Astrocyte of the spinal cord (primary cell): ENCODE measurements at places on chromosomes 4 and X.

- DNase-seq: no peak
These were observed 954.3 kb downstream of the PCDH7 start for GRCh38 chr4:31674313-31674947.

DNA sequence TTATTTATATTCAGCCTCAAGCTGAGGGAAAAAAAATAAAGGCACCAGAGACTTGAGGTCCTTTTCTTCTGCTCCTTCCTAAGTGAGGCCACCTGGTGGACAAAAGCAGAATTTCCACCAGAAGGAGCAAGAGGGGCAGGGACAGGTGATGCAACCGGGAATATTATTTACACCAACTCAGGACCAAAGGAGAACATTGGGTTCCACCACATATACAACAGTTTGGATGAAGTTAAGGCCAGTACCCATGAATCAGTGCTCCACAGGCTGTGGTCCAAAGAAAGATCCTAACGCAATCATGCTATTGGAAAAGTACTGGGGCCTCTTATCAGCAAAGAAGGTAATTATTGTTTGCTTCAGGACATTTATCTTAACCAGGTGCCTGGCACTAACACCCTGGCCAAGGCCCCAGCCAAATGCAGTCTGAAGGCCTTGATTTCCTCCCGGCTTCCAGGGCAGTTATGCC lies 57.4 kb downstream of the TSC22D3 start:
- peak; percentile 84 for DNase-seq

- no peak for DNase-seq
These were observed 89.0 kb downstream of the NAF1 start for GRCh38 chr4:163077680-163078079.

- no peak for DNase-seq
These were observed 40.4 kb upstream of the INTS6L start for GRCh38 chrX:135480076-135480475.

- peak; percentile 64 for DNase-seq
These were observed 3.1 kb upstream of the GRPEL1 start for GRCh38 chr4:7070729-7071511.

DNA sequence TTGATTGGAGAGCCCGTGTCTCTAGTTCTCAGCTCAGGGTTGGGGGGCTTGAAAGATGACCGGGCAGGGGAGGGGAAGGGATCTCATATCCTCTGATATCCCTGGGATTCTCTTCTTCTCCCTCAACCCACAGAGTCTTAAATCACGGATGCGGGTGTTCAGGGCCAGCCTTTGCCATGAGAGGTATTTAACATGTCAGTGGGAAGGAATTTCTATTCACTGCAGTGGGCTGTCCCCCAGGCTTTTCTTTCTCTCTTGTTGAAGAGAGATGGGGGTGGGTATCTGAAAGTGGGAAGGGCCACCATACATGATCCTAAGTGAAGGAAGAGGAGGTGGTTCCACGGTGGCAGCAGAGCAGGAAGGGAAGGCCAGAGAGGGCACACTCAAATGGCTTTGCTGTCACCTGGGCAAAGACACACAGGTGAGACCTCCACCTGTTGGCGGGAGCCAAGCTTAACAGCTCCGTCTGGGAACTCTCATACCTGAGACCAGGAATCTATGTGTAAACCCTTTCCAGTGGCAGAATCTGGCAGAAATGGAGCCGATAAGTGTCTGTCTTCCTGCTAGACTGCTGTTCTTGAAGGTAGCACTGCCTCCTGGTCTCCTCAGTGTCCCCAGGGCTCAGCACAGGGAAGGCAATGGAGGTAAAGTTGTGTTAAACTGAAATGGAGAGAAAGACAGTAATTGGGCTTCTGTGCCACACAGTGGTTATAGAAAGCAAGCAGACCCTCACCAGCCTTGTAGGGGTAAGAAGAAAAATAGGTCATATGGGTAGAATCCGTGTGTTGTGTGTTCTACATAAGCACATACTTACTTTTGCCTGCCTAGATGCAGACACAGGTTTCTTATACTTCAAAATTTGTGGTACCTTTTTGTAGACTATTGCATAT lies 49.4 kb downstream of the RHOH start:
- no peak for DNase-seq

DNA sequence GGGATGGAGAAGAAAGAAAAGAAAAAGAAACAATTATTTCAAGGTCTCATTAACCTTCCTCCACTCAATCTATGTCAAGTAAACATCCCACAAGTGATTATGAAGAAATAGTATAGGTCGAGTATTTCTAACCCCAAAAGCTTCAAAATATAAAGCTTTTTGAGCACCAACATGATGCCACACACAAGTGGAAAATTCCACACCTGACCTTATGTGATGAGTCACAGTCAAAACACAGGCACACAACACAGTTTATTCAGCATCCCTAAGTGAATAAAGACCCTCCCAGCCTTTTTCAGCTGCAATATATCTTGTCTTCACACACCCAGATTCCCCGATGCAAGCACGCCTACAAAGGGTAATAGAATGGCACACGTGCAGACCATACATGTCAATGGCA lies 51.7 kb upstream of the VEGFC start:
- DNase-seq: peak; percentile 23

- DNase-seq: no peak
These were observed 367.6 kb downstream of the PPP3CA start for GRCh38 chr4:100979736-100980135.

DNA sequence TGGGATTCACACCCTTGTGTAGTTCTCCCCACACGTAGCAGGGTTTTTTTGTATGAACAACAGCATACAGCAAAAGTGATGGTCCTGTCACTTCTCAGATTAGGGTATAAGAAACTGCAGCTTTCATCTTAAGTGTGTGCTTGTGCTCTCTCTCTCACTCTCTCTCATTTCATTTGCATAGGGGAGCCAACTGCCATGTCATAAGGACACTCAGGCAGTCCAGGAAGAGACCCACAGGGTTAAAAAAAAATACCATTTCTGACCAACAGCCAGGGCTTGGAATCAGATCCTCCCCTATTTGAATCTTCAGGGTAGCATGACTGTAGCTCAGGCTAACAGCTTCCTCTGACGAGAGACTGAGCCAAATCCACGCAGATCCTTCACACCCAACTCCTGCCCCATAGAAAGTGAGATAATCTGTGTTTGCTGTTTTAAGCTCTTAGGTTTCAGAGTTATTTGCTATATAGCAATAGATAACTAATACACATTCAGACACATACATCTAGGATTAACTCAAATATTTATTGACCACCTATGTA lies 331.2 kb downstream of the PAPSS1 start:
- DNase-seq: no peak

GRCh38 chr4:133151341-133151690 lies 2.2 kb downstream of the PCDH10 start:
- peak; percentile 41 for DNase-seq

GRCh38 chr4:6595897-6596537 lies 21.0 kb downstream of the MAN2B2 start:
- DNase-seq: no peak

- DNase-seq: no peak
These were observed 540.1 kb upstream of the FAM241A start for GRCh38 chr4:111605111-111605510.

GRCh38 chrX:14344172-14344940 lies 185.0 kb upstream of the GLRA2 start:
- DNase-seq: no peak

- DNase-seq: no peak
These were observed 1.3 kb upstream of the PIM2 start for GRCh38 chrX:48919947-48920717.

GRCh38 chr4:11297201-11297600 lies 131.5 kb downstream of the HS3ST1 start:
- peak; percentile 33 for DNase-seq

GRCh38 chr4:13989501-13989900 lies 362.0 kb upstream of the BOD1L1 start:
- no peak for DNase-seq

- DNase-seq: peak; percentile 64
These were observed 16.7 kb downstream of the GAB3 start for GRCh38 chrX:154734061-154734781.

DNA sequence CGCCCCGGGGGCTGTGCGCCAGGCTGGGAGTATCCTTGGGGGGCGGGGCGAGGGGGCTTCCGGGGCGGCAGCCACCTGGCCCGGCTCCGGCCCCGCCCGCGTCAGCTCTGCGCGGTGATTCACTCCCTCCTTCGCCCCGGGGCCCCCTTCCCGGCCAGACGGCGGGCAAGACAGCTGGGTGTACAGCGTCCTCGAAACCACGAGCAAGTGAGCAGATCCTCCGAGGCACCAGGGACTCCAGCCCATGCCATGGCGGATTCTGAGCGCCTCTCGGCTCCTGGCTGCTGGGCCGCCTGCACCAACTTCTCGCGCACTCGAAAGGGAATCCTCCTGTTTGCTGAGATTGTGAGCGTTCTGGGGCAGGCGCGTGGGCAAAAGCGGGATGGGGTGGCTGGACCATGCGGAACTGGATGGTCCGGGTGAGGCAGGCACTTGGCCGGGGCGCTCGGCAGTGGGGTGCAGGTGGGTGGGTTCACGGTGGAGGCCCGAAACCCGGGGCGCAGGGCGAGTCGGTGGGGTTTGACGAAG lies at the start of gene PLP2:
PLP2 (plus strand) TSS at position 147 of the 528 bp plus-strand sequence; CDS start at position 250, 103 bp downstream.
- DNase-seq: peak; percentile 46

GRCh38 chr4:68466185-68466584 lies 18.9 kb downstream of the TMPRSS11E start:
- DNase-seq: peak; percentile 81

- DNase-seq: no peak
These were observed 204.8 kb upstream of the VCX start for GRCh38 chrX:7638078-7638710.

DNA sequence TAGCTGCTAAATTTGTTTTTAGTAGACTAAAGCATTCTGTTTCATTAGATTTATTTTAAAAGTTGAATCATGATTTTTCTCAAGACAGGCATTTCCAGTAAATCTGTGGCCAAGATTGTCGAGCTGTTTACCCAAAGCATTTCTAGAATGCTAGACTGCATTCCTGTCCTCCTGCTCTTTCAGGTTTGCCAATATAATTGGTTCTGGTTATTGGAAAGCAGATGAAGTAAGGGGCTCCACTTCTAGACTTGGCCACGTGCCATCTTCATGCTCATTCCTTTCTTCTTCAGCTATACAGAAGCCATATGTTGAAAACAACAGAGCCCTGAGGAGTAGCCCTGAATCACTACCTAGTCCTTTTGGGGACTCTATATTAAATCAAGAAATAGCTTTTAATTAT lies 62.5 kb downstream of the PGRMC2 start:
- DNase-seq: peak; percentile 83

DNA sequence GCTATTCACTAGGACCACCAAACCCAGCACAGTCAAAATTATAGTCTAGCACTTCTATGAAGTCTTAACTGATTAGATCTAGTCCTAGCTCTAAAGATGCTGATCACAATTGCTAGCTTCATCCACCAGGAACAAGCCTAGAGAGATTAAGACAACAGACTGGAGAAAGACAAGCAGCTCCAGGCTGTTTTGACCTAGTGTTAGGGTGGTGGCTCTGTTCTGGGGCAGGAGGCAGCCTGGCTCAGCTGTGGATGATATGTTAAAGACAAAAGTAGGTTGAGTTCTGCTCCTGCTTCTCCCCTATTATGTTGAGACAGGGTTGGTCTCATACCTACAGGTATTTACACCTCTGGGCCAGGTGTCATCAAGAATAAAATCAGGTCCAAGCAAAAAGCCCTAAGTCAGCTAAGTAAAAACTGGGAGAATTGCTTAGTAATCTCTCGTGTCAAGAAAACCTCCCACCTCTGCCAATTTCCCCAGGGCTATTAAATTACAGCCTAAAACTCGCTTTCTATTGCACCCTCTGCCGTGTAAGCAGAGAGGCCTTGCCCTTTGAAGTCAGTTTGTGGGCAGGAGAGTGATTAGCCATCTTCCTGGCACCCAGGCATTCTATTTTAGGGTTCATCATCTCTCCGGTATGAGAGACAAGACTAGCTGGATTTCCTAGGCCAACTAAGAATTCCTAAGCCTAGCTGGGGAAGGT lies 39.9 kb downstream of the RAB40AL start:
- no peak for DNase-seq

GRCh38 chr4:3391422-3391821 lies 50.3 kb upstream of the HGFAC start:
- DNase-seq: no peak

DNA sequence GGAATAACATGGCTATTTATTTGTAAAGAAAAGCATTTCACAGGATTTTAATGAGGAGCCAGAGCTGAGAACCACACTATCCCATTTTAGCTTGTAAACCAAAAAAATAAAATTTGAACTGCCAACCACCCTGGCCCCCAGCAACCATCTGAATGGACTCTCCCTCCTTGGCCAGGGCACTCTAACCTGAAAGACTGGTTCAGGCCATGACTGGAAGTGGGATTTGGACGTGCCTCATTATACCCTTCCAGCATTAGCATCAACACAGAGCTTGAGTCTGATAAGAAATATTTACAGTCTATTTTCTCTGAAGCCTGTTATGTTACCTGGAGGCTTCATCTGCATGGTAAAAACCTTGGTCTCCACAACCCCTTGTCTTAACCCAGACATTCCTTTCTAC lies 30.0 kb downstream of the METAP1 start:
- no peak for DNase-seq

DNA sequence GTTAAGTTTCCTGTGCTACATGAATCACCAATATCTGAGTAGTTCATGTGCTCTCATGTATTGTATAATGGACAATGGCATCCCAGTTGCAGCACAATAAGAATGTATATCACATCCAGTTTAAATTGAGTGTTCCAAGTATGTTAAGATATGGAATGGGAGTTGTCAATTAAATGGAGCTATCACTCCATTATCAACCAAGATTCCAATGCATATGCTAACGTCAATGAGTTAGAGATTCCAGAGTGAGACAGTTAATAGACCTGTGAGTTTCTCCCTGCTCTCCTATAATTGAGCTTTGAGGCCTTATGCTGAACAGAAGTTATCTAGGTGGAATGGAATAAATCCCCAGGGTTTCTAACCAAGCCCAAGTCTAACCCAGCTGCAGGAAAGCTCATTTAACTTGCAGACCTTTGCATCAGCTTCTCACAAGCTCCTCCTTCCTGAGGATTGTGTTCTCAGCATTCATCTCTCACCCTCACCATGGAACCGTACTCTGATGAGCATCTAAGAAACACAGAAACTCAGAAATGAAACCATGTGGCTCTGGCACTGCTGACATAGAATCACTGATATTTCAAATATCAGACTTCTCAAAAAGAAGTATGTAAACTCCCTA lies 84.8 kb downstream of the TIGD2 start:
- DNase-seq: peak; percentile 32

DNA sequence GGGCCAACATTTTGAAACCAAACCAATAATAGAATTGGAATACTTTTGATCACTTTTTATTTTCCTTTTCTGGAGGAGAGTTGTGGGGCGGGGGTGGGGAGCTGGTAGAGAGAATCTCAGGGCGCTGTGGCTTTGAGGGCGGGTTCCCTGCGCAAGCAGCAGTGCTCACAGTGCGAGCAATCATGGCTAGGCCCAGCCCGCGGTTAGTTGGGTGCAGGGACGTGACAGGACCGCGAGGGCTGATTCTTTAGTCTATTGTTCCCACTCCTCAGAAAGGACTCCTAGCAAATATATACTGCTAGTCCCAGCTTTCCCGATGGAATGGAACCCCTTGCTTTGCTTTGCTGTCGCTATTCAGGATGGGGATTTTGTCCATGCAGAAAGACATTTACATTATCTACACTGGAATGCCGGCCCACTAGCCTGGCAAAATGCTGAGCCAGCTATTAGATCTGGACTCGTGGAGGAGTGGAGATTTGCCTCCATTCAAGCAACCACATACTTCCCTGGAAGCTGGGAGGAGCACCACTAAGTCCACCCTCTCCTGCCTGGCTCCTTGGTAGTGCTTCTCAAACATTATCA lies 23.9 kb upstream of the APLN start:
- no peak for DNase-seq
